ENCODE measurements at places on chromosomes 16 and 17. TPM values are rescaled to one million over a fixed set of nuclear protein-coding genes. Genes with fewer than 3 reads are reported as not detected.

Gene PFN1
- total RNA-seq = 2,762 TPM

Gene SBK1
- total RNA-seq = 0.22 TPM

Gene HSF5
- not detected for total RNA-seq

Gene C17orf50
- 0.14 TPM for total RNA-seq

Gene P3H4
- total RNA-seq = 31.8 TPM

Measured in A549 treated with GW870086 at 1 μM for 4 hours (cell line).